ENCODE measurements at places on chromosomes 6 and 20. TPM values are rescaled to one million over a fixed set of nuclear protein-coding genes. Genes with fewer than 3 reads are reported as not detected.

GRCh38 chr6:1729133-1729749, 119.5 kb downstream of the FOXC1 start:
- peak; percentile 12 for DNase-seq

- DNase-seq = no peak
These were observed 51.4 kb downstream of the RIN2 start for GRCh38 chr20:19809505-19809904.

DNA sequence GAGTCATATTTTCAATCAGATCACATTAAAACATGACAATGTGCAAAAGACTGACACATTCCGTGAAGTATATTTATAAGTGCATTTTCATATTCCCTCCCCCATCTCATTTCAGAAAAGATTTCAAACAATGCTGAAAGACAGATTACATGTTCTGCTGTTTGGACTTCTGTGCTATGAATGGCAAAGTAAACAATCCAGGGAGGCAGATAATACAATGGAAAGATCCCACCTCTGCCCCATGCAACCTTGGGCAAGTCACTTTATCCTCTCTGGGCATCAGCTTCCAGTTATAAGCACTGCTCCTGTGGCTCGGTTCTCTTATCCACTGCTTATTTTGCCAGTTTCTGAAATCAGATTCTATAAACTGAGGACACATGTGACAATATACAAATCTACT, 110.2 kb downstream of the RCAN2 start:
- no peak for DNase-seq

DNA sequence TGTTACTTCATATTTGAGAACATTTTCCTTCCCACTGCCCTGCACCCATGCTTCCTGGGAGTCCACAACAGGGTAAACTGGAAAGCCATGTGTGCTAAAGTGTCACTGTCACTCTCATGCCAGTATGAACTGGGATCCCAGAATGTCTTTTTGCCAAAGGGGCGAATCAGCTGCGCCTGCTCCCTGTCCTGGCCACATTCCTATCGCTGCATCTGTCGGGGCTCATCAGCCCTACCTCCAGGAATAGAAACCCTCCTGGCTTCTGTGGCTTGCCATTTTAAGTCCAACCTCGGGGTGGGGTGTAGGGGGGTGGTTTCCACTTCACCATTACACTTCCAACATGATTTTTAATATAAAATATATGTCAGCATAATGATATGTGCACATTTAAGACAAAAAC, 933 bp downstream of the KLHL31 start:
- DNase-seq = no peak

DNA sequence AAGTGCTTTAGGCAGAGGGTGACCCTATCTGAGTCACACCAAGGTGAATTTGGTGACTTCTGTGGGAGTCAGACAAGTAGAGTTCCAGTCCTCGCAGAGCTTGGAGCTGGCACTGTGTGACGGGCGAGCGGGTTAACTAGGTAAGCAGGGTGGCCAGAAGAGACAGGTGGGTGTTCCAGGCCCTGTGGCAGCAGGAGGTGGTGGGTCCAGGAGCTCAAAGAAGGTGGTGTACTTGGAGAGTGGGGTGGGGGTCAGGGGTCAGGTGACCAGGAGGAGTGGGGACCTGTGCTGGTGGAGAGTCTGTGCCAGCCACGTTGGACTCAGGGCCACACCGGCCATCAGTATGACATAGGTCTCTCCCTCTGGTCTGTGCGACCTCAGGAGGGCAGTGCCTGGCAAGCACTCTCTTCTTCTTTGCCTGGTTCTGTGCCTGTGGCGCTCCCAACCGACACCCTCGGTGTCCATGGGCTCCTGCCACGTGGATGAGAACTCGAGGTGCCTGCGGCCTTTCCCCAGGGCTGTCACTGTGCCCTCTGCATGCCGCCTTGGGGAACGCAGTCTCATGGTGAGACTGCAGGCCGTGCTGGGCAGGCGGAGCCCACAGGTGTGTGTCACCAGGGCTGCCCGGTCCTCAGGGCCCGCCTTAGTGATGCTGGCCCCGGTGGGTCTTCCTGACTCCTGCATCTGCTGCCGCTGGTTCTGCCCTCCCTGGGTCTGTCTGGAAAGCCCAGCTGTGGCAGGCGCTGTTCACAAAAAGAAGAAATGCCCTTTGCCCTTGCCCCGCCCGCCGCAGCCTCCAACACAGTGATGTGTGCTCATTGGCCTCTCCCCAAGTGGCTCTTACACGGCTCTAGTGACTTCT, 1.6 kb downstream of the MRGBP start:
- no peak for DNase-seq

GRCh38 chr6:26017632-26017966, 55.0 kb downstream of the TRIM38 start:
- no peak for DNase-seq

The MAS1 gene
- total RNA-seq = not detected

GRCh38 chr6:148682252-148682651, 64.6 kb upstream of the UST start:
- no peak for DNase-seq

The GPX5 gene
- total RNA-seq = not detected

DNA sequence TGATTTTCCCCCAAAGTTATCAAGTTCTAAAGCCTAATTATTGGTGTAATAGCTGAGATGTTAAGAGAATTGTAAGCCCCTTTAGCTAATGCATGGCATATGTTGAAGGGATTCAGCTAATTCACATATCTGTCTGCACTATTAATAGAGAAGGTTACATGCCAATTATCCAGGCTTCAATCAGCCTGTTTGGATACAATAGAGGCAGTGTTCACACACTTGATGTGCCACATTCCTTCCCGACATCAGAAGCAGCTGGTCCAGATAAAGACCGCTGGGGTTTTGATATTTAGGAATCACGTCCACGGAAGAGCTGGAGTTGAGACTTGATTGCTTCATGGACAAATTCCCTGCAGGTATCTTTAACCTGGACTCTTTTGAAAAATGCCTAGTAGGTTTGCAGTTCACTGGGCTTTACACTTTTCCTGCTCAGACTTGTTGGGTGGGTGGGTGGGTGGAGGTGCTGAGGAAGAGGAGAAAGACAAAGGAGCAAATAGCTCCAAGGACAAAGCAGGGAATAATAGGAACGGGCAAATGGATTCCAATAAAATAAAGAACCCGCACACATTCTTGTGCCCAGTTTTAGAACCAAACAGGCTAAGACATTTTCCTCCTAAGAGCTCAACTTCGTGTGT, 142.6 kb upstream of the ZNF217 start:
- no peak for DNase-seq

DNA sequence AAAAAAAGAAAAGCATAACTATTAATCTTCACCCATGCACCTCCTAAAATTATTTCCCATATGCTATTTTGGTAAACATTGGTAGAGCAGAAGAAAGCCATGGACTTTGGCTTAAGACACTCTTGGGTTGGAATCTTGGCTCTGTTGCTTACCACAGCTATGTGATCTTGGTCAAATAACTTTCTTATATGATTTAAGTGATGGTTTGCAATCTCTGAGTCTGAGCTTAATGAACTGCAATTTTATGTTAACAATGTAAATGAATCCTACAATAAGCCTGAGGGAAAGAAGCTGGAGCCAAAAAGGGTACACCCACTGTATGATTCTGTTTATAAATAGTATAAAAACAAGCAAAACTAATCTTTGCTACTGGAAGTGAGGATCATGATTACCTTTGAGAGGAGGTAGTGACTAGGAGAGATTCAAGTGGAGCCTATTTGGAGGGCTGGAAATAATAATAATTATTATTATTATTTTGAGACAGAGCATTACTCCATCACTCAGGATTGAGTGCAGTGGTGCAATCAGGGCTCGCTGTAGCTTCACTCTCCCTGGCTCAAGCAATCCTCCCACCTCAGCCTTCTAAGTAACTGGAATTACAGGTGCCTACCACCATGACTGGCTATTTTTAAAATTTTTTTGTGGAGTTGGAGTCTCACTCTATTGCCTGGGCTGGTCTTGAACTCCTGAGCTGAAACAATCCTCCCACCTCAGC, 34.5 kb downstream of the ABRACL start:
- no peak for DNase-seq

DNA sequence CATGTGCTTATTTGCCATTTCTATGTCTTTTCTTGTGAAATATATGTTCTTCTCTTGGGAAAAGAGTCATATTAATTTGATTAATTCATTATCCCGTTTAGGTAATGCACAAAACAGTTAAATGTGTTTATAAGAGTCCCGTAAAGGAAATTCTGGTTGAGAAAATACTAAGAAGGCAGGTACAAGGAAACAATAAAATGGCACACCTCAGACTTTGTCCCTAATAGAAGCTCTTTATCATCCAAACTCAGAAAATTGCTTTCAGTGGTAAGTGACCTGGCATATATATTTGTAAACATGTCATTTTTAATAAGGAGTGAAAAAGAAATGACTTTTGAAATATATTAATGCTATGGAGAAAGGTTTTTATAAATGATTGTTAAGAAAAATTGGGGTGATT, 540.5 kb upstream of the CITED2 start:
- no peak for DNase-seq

DNA sequence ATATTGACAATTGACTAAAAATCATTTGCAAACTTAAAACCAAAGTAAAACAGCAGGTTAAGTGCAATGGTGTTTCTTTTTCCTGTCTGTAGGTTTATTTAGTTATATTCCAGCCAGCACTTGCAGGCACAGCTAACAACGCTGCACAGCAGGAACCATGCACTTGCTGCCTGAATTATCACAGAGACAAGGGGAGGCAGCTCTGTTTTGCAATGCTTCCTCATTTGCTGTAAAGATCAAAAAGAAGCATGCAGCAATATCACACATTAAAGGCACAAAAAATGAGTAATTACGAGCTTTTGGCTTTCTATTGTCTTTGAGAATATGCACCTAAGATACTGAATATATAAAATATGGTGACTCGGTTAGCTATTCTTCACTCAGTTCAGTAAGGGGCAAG, 241.9 kb downstream of the EPHA7 start:
- DNase-seq = no peak

- no peak for DNase-seq
These were observed 18.0 kb downstream of the CDH26 start for GRCh38 chr20:59976156-59976782.

The CGA gene
- not detected for total RNA-seq
